ENCODE measurements at places on chromosomes 2 and 18.

DNA sequence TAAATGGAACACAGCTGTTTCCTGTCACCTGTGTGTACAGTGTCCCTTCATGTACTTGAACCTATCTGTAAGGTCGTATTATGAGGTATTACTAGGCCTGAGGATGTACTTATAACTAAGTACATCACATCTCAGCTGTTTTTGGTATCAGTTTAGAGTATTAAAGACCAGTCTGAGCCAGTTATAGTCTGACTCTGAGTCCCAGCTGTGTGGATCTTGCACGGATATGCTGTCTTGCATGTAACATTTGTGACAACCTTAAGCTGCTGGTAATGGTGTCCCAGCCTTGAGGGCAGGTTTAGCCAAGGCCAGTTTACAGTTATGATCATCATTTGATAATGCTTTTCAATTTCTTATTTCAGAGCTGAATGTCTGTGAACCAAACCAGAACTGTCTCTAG is 496.3 kb downstream of the SLC4A3 start:
- DNase-seq = no peak

- DNase-seq = no peak
Measured at GRCh38 chr18:59514203-59514602, 155.1 kb upstream of the LMAN1 start.

DNA sequence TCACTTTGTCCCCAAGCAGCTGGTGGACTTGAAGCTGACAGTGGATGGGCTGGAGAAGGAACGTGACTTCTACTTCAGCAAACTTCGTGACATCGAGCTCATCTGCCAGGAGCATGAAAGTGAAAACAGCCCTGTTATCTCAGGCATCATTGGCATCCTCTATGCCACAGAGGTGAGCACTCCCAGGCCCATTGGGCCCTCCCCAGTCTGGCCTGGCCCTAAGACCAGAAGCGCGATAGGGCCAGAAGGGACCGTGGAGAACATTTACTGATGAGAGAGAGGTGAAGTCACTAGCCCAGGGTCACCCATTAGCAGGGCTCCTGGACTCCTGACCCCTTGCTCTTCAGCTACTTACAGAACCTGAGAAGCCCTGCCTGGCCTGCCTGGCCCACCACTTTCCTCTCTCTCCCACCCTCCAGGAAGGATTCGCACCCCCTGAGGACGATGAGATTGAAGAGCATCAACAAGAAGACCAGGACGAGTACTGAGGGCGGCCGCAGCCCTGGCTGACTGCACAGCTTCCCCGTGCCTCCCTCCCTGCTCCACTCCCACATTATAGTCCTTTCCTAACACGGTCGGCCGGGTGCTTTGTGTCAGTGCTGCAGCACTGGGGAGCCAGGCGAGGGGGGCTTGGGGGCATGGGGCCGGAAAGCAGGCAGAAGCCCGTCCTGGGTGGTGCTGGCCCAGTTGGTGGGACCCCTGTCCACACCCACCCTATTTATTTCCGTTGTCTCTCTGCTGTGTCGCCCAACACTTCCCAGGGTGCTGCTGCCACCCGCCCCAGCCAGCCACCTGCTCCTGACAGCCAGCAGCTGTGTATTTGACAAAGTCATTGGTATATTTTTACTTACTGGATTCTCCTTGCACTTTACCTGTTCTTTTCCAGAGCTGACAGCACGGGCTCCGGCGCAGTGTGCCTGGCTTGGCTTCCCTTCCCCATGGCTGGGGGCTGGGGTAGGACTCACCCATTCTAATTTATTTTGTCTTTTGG is 6.6 kb upstream of the TMEM214 start:
- DNase-seq = no peak

DNA sequence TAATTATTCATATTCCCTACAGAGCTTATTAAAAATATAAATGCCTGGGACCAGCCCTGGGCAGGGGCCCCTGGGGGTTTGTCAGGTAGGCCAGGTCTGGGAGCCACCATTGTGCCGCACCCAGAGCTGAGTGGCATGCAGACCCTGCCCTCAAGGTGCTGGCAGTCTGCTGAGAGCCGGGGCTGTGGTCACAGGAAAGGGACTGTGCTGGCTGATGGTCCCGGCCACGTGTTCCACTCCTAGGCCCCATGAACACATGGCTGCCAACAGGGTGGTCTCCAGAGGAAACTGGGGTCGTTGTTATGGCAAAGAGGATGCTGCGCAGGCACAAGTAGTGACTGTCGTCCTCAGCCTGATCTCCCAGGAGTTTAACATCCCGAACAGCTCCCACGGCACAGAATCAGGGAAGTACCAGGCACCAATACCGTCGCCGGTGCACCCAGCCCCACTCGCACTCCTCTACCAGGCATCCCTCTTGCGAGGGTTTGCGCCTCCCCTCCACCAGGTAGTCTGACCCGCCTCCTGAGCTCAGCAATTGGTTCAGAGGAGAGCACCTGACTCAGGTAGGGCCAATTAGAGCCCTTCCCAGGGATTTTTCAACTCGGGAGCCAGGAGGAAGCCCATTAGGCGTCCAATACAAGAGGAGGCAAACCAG is 39.2 kb upstream of the BIN1 start:
- DNase-seq = no peak

DNA sequence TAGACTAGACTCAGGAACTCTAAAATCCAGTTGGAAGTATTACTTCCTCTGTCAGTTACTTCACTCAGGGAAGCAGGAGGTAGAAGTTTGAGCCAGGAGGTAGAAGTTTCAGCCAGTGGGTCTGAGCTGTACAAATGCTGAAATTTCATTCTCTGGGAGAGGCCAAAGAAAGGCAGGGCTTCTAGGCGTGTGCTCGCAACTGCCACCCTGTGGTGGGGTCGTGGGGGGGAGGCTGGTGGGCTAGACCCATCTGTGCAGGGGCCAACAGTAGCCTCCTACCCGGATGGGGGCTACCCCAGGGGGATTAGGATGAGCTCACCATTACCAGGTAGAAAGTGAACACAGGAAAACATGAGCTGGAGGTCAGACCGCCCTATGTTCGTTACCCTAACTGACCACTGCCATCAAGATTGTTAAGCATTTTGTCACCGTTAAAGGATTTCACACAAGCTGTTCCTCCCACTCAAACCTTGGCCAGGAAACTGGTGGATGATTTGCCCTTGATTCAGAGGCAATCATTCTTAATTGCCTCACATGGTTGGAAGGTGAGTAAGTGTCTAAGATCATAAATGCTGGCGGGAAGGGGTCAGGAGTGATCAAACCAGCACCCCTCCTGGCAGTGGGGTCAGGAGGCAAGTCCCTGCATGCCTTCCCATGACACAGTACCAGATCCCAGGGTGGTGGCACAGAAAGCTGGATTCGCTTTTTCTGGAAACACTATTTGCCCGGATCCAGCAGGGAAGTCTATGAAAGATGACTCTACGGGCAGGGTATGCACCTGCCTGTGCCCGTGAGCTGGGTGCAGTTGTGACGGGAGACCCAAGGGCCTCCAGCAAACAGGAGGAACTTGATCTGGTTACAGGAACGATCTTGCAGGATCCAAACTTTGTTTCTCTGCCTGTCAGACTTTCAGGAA is 5.2 kb upstream of the FHL2 start:
- DNase-seq = peak; percentile 34

DNA sequence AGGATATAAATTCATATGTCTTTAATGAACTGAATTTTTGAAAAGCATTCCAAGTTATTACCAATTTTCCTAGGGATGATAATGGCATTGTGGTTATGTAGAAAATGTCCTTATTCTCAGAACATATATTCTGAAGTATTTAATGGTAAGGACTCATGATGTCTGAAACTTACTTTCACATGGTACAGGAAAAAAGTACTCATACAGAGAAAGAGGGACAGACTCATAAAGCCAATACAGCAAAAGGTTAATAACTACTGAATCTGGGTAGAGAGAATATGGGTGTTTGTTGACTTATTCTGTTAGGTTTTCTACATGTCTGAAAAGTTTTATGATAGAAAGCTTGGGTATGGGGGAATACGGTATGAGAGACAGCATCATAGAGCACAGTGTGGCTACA is 84.3 kb upstream of the SERTAD2 start:
- DNase-seq = no peak
